ENCODE measurements at places on chromosomes 12 and 14. TPM values are rescaled to one million over a fixed set of nuclear protein-coding genes. Genes with fewer than 3 reads are reported as not detected.

DNA sequence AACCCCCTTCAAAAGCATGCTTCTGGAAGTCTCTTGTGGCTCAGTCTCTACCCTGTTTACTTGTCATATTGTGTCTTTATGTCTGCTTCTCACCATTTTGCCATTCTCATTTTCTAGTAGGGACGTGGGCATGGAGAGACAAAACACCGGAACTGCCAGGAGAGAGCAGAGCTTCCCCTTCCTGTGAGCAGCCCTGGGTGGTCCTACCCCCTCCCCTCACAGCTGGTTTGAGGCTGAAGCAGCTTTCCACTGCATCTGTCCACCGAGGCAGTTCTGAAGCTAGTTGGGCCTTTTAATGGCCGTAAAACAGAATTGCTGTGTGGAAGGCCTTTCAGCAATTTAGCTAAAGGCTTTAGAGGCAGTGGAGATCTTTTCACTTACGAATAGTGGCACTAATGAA, 77.0 kb downstream of the PELI2 start:
- no peaks in the 10 kb centered on the region for H3K27me3 ChIP-seq
- peak overlapping the region; percentile 13 for H3K27ac ChIP-seq
- no peak for DNase-seq
- peaks cover 16% of the 10 kb centered on the region for H3K4me1 ChIP-seq

GRCh38 chr14:105588236-105588860, 62.0 kb downstream of the TMEM121 start:
- no peak overlapping the region for H3K27ac ChIP-seq
- no peak overlapping the region for H3K4me3 ChIP-seq
- H3K4me1 ChIP-seq = no peaks in the 10 kb centered on the region
- DNase-seq = no peak
- no peaks in the 10 kb centered on the region for H3K27me3 ChIP-seq

DNA sequence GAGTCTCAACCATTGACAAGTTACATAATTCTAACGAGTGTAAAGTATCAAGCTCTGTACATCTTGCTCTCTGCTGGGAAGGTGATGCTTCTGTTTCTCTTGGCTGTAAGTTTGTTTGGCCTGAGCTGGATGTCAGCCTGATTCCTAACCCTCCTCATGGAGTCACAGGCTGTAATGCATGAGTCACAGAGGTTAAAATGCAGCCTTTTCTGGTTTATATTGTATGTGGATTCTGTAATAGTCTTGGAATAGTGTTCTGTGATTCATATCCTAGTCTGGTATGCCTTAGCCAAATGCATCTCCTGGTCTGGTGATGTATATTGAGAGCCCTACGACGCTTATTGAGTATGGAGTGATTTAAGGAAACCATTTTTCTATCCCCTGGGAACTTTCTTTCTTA, 104.5 kb upstream of the FRMD6 start:
- DNase-seq = no peak
- H3K4me3 ChIP-seq = no peak overlapping the region
- no peak overlapping the region for H3K27ac ChIP-seq
- H3K27me3 ChIP-seq = no peaks in the 10 kb centered on the region
- H3K36me3 ChIP-seq = no peaks in the 10 kb centered on the region

- H3K4me3 ChIP-seq = no peak overlapping the region
- no peak overlapping the region for H3K27ac ChIP-seq
- DNase-seq = no peak
- no peaks in the 10 kb centered on the region for H3K36me3 ChIP-seq
Measured at GRCh38 chr12:124699909-124700308, 132.5 kb upstream of the NCOR2 start.

- H3K36me3 ChIP-seq = no peaks in the 10 kb centered on the region
- H3K27ac ChIP-seq = no peak overlapping the region
- no peak overlapping the region for H3K4me3 ChIP-seq
Measured at GRCh38 chr12:126432780-126433179, 1367.5 kb downstream of the AACS start.

- DNase-seq = no peak
- H3K27ac ChIP-seq = no peak within 1 kb of the TSS
- H3K27me3 ChIP-seq = peaks cover 16% of the 10 kb centered on the region
- peaks cover 10% of the 10 kb centered on the region for H3K4me1 ChIP-seq
Measured at GRCh38 chr14:100587086-100587762, at the start of gene BEGAIN. Gene BEGAIN, minus strand, starts transcription at chr14:100587417. Its CDS starts 127 bp downstream, at chr14:100587290.

- no peaks in the 10 kb centered on the region for H3K36me3 ChIP-seq
- H3K4me1 ChIP-seq = no peaks in the 10 kb centered on the region
- DNase-seq = no peak
- no peak overlapping the region for H3K4me3 ChIP-seq
Measured at GRCh38 chr14:105878554-105878953, 352.2 kb downstream of the TMEM121 start.

- no peaks in the 10 kb centered on the region for H3K36me3 ChIP-seq
- peaks cover 34% of the 10 kb centered on the region for H3K27me3 ChIP-seq
- H3K4me3 ChIP-seq = no peak overlapping the region
- no peak overlapping the region for H3K27ac ChIP-seq
Measured at GRCh38 chr14:104460791-104461651, 118.5 kb upstream of the C14orf180 start.

DNA sequence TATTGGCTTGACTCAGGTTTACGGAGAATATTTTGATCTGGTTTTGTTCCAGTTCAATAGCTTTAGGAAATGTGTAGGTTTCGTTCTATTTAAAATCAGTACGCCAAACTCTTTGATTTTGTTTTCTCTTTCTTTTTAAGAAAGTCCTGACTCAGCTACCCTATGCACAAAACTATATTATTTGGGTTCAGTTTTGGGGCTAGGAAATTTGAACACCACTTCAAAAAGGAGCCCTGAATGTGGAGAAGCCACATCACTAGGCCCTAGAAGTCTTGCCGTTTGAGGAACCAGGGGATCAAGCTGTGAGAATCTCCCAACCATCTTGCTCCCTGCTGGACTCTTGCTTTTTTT, 168.2 kb upstream of the BCL2L14 start:
- DNase-seq = no peak
- H3K27me3 ChIP-seq = no peaks in the 10 kb centered on the region
- no peaks in the 10 kb centered on the region for H3K4me1 ChIP-seq
- no peak overlapping the region for H3K4me3 ChIP-seq
- no peaks in the 10 kb centered on the region for H3K36me3 ChIP-seq

DNA sequence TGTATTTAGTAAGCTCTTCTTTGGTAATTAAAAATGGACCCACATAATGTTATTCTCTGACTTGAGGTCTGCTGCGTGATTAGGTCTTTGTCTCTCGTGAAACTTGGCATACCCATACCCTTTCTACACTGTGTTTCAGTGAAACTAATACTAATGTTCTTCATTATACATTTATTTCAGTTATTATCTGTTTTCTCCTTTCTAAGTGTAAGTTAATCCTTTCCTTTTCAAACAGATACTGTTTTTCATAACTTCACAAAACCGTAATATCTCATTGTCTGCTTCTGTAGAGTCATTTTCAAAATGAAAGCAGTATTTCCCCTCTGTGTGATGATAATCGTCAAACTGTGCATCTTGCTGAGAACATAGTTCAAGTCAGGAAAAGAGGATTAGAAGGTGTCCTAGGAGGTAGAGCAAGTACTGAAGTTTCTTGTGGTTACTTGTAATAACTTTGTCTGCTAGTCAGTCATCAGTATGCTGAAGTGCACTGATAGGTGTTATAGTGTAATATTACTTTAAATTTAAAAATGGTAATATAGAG, 15.9 kb downstream of the PYROXD1 start:
- H3K27me3 ChIP-seq = no peaks in the 10 kb centered on the region
- peaks cover 10% of the 10 kb centered on the region for H3K4me1 ChIP-seq
- no peak for DNase-seq
- H3K36me3 ChIP-seq = peaks cover 94% of the 10 kb centered on the region
- no peak overlapping the region for H3K4me3 ChIP-seq
- no peak overlapping the region for H3K27ac ChIP-seq

DNA sequence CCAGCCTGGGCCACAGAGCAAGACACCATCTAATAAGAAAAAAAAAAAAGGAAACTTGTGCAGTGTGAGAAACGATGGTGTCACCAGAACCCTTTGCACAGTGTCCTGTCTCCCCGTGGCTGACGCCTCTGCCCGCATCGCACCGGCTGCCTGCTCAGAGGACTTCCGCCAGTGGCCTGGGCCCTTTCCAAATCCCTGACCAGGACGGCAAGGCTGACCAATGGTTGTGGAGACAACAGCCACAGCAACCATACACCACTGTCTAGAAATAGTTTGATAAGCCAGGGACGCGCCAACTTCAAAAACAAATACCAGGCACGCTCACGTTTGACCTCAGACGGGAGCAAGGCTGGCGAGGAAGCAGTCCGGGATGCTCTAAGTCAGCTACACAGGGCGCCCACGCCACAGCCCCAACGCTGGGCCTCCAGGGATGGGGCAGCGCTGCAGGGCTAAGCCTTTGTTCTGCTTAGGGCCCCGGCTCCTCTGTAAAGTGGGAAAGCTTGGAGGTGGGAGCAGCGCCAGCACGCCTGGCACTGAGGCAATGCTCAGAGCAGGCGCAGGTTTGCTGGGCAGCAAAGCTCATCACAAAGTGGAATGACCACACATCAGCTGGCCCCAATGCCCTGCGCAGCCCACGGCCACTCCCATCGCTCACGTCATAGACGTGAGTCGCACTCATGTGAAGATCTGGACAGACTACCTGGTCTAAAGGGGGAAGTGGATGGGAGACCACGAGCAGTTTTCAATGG, 12.5 kb downstream of the PGAM5 start:
- peaks cover 82% of the 10 kb centered on the region for H3K36me3 ChIP-seq
- H3K4me1 ChIP-seq = no peaks in the 10 kb centered on the region
- no peak overlapping the region for H3K27ac ChIP-seq
- DNase-seq = no peak
- no peaks in the 10 kb centered on the region for H3K27me3 ChIP-seq

- H3K27ac ChIP-seq = peak overlapping the region; percentile 8
- H3K4me3 ChIP-seq = peak overlapping the region; percentile 30
- no peaks in the 10 kb centered on the region for H3K36me3 ChIP-seq
- H3K27me3 ChIP-seq = no peaks in the 10 kb centered on the region
- no peak for DNase-seq
Measured at GRCh38 chr12:116278279-116278626, 760 bp upstream of the MED13L start.

C1R gene
- polyA plus RNA-seq = not detected

FOS gene
- polyA plus RNA-seq = 12,734 TPM
